GM12892 (cell line): ENCODE measurements at places on chromosomes 7 and 10.

- DNase-seq: no peak
These were observed 80.0 kb downstream of the RBM33 start for GRCh38 chr7:155724327-155725005.

DNA sequence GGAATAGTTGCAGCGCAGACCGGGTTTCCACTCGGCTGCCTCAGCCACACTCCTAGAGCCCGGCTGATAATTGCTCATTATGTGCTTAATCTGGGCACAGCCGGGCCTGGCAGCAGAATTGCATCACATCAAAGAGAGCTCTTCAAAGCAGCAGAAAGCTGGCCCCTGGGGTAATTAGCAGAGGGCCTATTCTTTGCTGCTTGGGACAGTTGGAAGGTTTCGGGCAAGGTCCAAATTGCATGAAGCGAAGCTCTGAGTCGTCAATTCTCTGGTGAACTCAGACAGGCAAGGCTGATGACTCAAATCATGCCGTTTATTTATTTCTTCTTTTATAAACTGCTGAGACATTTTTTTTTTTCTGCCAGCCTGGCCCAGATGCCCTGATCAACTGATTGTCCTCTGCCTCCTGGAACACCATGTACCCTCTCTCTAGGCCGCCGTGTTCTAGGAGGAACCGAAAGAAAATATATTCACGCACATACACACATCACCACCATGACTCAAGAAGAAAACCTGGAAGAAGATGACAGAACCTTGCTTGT is 242.2 kb downstream of the RAB11FIP2 start:
- no peak for DNase-seq

GRCh38 chr10:3754727-3755439 is 30.1 kb downstream of the KLF6 start:
- no peak for DNase-seq

DNA sequence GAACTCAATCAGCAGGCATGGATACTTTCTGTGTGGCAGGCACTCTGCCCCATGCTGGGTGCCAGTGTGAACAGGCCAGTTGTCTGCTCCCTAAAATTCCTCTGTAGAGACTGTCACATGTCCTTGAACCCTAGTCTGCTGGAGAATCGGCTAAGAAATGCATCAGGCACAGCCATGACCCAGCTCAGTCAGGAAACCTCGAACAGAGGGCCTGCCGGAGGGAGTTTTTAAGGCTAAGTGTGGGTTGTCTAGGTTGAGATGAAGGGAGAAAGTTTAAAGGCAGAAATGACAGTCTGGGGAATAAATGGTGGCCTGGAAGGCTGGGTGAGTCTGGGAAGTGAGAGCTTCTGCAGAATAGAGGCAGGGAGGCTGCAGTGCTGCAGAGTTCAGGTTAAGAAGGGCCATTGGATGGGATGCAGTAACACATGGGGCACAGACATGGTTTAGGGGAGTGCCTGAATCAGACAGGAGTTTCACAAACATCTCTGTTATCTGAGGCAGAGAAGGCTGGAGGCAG is 45.3 kb downstream of the WDFY4 start:
- DNase-seq: no peak

DNA sequence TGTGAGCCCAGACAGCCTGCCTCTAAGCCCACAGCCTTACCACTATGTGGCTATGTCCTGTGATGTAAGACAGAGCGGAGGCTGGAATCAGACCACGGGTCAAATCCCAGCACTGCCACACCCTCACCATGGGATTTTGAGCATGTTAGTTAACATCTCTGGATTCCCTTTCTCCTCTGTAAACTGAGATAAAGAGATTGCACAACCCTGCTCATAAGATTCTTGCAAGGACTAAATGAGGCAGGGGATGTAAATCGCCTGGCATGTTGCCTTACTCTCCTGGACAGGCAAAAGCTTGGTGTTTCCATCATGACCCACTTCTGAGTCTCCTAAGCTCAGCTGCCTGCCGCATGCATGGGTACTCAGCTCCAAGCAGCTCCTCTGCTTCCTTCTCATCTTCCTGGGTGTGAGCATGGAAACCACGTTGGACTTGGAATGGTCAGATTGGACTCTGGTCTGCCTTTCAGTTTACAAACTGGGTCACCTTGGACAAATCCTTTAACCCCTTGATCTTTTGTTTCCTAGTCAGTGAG is 41.3 kb upstream of the MTURN start:
- no peak for DNase-seq
